Choroid plexus epithelial cell (primary cell): ENCODE measurements at places on chromosomes 5 and 9.

DNA sequence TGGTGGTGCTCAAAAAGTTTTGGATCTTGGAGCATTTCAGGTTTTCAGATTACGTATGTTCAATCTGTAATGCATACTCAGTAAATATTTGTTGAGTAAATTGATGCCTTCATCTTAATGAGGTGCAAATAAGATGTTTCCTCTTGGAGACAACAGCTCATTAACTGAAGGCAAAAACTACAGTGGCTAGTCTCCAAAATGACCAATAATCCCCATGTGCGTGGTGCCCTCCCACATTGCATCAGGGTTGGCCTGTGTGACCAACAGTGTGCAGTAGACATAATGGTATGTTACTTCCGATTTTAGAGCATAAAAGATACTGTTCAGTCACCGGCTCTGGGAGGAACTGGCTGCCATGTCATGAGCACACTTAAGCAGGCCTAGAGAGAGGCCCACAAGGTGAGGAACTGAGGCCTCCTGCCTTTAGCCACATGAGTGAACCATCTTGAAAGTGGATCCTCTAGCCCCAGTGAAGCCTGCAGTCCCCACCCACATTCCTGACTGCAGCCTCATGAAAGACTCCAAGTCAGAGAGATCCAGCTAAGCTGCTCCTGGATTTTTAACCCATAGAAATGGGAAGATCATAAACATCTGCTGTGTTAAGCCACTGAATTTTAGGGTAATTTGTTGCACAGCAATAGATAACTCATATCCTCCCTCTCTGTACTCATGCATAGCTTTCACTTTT is 55.7 kb downstream of the LIFR start:
- peak; percentile 69 for DNase-seq

DNA sequence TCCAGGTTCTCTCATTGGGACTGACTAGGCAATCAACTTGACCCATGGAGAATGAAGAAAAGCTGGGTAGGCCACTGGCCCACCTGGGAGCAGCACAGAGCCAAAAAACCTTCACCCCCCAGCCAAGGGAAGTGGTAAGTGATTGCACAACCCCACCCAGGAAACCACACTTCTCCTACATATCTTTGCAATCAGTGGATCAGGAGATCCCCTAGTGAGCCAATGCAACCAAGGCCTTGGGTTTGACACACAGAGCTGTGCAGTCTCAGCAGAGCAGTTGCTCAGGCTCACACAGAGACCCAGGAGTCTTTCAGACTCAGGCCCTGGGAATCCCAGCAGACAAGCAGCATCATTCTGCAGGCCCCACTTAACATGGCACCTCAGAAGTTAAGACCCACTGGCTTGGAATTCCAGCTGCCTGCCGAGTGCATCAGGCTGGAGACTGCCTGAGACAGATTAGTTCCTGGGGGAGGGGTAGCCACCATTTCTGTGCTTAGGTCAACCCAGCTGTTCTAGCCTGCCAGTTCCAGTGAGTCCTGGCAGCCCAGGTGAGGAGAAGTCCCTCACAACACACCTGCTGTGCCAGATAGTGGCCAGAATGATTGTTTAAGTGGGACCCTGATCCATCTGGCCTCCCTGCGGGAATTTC is 136.4 kb downstream of the SAXO1 start:
- DNase-seq: no peak

DNA sequence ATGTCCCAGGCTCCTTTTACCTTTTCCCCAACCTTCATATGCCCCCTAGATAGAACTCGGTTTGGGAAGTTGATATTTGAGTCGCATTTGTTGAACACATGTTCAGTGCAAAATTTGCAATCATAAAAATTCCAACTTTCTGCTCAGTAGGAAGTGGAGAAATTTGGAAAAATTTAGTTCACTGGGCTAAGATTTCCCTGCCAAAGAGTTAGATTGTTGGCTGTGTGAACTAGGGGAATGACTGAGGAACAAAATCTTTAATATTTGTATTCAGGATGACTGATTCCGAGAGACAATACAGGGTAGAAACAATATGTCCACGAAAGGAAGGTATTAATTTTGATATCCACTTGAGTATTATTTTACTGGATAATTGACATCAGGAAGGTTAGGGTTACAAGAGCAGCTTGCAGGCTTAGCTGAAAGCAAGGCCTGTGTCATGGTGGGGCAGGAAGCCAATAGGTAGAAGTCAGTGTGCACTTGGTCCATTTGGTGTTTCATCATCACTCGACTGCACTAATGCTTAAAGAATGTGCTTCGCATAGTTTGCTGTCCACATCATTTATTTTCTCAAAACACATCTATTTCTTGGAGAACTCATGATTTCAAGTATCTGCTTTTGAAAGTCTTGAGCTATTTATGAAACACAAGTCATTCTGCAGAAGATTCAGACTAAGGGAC is 59.4 kb upstream of the GNA14 start:
- DNase-seq: peak; percentile 99

GRCh38 chr5:142065273-142065672 is 43.3 kb upstream of the NDFIP1 start:
- peak; percentile 64 for DNase-seq

DNA sequence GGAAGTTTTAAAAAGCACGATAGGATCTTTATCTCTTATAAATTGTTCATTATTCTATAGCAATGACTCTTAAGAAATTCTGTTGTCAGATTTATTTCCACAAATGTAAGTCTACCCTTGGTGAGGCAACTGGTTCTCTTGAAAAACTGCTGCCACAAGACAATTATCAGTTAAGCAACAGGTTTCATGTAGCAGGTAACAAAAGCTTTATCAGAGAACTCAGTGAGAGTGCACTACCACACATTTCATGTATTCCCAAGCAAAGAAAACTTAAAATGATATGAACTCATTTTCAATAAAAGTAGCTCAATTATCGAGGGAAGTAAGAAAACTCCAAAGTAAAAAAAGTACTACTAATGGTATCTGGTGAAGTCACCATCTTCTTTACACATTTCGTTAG is 9.4 kb downstream of the NR6A1 start:
- no peak for DNase-seq

GRCh38 chr5:160460377-160461049 is 38.9 kb downstream of the PTTG1 start:
- DNase-seq: peak; percentile 59

- no peak for DNase-seq
These were observed 2.1 kb downstream of the BTNL9 start for GRCh38 chr5:181042036-181042713.

DNA sequence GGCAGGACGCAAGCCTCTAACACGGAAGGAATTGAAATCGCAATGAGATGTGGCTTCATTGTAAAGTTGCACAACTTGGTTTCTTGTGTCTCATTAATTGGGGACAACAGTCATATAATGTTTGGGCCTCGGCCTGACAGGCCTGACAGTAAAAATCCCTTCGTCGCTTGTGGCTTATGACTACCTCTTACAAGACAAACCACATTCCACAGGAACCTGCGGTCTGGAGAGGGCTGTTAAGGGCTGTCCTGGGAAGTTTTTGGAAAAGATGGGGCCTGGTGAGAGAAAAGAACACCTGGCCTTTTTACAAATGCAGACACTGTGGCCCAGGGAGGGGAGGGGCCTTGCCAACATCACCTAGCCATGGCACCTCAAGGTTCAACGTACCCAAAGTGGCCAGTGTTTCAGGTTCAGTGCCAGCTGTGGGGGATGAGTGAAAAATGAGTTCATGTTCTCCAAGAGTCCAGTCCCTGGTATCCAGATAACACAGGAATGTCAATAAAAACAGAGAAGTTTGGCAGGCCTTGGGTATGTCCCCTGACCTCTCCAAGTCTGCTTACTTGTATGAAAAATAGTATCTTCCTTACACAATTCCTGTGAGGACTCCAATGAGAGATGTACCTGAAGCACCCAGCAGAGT is 22.2 kb downstream of the SHB start:
- DNase-seq: peak; percentile 62

DNA sequence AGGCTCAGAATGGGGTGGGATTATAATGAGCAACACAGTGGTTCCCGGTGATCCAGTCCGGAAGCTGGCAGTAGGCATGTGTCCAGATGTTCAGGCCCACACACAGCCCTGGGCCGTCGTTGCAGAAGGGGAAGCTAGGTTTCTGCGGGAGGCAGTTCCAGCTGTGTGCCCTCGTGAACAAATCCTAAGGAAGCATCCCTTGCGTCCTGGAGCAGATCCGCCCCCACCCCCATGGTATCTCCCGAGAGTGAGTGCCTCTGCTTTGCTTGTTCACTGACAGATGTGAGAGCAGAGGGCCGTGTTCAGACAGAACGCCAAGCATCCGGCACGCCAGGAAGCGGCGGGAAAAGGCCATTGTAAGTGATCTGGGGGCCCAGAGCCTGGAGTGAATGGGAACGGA is 104.8 kb downstream of the PDE6A start:
- DNase-seq: peak; percentile 33

GRCh38 chr9:98201102-98201501 is 8.7 kb upstream of the CORO2A start:
- no peak for DNase-seq

DNA sequence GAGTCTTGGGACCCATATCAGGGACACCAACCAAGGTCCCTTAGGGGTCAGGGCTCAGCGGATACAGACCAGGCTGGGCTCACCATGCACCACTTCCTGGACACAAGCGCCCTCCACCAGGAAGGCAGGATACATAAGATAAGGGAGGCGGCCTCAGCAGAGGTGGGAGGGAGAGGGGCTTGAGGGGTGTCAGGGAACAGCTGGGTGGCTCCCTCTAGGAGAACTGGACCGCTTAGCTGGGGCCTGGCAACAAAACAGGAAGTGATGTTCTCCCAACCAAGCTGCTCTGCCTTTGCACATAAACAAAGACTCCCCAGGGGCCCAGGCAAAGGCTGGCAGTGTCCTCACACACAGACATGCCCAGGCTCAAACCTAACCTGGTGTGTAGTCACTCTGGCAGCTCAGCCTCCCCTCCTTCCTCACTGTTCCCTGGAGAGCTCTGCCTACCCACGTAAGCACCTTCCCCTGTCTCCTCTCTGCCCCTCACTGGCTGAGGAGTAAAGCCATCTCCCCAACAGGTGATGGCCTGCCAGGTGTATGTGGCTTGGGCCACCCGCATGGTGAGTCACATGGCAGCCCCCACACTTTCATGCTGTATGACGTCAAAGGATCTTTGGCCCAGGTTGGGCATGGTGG is 5.8 kb upstream of the BICD2 start:
- DNase-seq: peak; percentile 29

DNA sequence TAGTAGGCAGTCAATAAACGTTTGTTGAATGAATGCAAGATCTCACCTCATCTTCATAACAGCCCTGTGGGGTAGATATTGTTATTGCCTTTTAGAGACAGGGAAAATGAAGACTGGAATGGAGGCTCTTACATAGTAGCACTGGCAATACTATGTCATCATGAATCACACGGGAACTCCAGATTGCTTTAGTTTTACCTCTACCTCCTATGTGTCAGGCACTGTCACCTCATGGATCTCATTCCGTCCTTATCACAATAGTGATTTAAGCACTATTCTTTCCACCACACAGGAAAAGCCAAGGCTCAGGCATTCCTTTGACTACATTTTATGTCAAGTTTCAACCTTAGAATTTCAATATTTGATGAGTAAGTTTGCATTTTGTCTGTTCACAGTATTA is 2.9 kb upstream of the EPB41L4B start:
- DNase-seq: no peak

DNA sequence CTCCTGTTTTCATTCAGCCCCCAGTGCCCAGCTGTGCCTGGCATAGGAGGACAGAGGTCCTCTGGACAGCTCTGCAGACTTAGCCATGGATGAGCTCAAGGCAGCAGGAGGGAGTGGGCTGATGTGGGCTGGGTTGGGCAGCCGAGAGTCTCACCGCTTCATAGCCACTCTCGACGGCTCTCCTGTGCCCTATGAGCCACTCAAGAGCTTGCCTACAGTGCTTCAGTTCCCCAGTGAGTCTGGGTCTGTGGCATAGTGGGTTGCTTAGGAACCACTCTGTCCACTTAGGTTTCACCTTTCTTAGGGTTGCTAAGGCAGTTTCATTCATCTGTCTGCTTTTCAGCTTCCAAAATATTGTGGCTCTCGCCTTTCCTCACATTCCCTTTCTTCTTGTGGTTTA is 296.8 kb downstream of the ICE1 start:
- no peak for DNase-seq

- DNase-seq: no peak
These were observed 30.3 kb downstream of the TTC23L start for GRCh38 chr5:34869256-34869655.
